ENCODE measurements at places on chromosomes 16 and 17.

GRCh38 chr17:75090871-75091854 lies 3.4 kb downstream of the SLC16A5 start:
- no peak for DNase-seq

- no peak for DNase-seq
These were observed 30.6 kb downstream of the MYO18A start for GRCh38 chr17:29149431-29150064.

- no peak for DNase-seq
These were observed 35.1 kb downstream of the DHX38 start for GRCh38 chr16:72128701-72129100.

DNA sequence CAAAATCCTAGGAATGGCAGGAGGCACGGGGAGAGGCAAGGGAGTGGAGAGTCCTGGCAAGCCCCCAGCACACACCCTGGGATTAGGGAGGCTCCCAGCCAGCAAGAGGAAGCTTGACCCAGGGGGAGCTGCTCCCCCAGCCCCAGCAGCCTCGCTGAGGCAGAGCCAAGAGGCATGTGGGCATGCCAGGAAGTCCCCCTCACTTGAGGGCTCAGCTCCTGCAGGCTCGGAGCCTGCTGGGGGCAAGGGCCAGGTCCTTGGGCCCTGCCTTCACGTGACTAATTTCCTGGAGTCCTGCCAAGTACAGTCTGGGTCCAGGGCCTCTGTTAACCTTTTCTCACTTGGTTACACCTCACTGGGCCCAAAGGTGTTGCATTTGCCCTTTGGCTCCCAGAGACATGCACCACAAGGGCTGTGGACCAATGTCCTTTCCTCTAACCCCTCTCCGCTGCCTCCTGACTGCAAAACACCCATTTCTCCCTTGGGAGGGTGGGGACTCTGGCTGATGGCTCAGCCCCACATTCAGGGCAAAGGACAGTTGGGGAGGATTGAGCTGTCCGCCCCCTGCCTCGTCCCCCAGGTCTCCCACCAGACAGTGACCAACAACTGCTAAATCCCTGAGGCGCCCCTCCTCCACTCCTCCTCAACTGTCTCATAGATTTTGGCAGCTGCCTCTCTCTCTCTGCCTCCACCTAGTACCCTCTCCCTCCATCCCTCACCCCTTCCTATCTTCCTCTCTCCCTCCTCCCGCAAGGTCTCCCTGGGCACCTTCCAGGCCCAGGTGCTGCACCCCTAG lies 4.4 kb upstream of the SLC47A2 start:
- no peak for DNase-seq

- DNase-seq = no peak
These were observed 721 bp upstream of the BEAN1 start for GRCh38 chr16:66426112-66427035.

DNA sequence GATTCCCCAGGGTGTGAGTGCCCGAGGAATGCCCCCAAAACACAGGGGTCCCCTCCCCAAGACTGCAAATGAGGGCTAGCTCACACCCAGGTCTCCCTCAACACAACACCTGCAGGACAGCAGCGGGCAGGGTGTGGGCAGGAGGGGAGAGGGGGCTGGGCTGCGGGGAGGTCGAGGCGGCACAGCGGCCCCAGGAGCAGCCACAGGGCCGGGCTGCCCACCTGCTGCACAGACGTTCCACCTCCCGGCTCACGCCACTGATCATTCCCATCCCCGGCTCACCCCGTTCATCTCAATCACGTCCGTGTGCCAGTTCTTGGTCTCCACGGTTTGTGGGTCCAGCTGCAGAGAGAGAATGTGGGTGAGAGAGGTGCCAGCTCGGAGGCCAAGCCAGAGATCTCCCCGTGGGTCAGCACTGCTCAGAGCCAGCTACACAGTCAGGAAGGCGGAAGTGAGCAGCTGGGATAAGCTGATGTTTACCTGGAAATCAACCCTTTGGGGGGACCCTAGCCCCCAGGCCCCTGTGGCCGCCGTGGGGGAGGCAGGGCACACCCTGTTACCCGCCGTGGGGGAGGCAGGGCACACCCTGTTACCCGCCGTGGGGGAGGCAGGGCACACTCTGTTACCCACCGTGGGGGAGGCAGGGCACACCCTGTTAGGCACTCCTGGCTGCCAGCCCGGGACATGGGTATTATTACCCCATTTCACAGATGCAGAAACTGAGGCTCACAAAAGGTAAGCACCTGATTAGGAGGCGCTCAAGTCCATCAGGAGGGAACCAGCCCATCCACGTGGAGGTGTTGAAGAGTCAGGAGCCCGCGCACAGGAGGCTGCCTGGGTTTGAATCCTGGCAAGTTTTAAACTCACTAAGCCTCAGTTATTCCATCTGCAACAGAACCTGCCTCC lies 16.1 kb downstream of the TIMM22 start:
- DNase-seq = no peak
